ENCODE measurements at places on chromosomes 1 and 21.

GRCh38 chr1:235402457-235403200 lies 35.4 kb downstream of the TBCE start:
- DNase-seq = no peak

DNA sequence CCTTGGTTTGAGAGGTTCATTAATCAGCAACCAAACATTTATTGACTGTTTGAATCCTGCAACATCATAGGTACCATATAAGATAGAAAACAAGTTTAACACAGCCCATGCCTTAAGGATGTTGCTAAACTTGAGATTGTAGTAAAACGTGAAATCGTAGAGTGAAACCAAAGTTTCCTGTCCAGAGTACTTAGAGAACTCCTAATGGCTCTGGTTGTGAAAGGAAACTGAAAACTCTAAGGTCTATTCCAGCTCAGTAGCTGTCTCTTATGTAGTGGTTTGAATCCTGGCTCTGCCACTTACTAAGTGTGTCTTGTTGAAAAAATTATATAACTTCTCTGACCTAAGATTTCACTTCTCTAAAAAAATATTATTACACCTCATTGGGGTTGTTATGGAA lies 310.9 kb downstream of the NTNG1 start:
- DNase-seq = no peak

GRCh38 chr1:167904652-167905130 lies 9.2 kb downstream of the ADCY10 start:
- DNase-seq = no peak

DNA sequence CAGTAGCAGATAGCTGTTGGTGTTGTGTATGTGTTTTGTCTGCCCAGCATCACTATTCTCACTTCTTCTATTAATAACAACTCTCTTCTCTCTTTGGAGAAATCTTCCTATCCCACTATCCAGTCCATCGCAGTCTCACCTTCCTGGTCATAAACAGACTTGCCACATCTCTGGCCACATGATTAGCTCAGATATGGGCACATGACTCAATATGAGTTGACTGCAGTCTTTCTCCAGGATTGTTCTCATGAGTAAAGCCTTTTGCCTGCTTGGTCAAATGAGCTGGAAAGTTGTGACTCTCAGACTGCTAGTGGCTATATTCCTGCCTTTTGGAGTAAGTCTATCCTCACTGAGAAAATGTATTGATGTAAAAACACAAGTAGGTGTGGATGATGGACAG lies 32.9 kb upstream of the TADA1 start:
- DNase-seq = no peak

DNA sequence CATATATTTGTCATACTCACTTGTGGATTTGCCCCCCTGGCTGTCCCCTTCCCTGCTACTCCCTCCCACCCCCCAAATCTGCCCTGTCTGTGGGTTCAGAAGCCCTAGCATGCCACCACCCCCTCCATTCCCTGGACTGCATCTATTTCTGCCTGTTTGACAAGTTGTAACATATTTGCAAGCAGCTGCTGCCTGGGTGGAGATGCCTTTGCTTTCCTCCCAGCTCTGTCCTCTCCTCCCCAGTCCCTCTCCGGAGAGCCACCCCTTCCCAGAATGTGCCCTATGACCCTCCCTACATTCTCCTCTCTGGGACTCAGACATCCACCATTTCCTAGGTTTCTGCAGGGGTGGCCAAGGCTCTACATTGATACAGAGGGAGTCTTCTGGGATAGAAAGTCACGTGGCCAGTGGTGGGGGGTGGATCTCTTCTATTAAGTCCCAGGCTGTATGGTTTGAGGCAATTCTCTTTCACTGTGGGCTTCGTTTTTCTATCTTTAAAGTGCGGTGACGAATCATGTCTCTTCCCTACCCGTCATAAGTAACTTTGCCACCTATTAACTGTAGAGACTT lies 6.0 kb upstream of the MYOG start:
- no peak for DNase-seq

DNA sequence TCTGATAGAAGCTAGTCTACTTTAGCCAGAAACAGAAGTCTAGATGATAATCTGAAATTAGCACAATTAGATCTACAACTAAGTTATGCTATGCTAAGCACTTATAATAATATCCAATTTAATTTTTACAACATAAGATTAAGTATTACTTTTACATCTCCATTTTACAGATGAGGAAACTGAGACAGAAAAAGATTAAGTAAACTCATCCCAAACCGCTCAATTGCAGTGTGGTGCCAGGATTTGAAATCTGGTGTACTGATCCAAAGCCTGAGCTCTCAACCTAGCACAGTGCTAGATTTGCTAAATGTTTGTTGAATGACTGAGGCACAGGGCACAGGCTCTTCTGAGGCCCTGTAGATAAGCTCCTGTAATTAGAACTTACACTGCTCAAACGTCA lies 13.8 kb downstream of the KNCN start:
- no peak for DNase-seq

DNA sequence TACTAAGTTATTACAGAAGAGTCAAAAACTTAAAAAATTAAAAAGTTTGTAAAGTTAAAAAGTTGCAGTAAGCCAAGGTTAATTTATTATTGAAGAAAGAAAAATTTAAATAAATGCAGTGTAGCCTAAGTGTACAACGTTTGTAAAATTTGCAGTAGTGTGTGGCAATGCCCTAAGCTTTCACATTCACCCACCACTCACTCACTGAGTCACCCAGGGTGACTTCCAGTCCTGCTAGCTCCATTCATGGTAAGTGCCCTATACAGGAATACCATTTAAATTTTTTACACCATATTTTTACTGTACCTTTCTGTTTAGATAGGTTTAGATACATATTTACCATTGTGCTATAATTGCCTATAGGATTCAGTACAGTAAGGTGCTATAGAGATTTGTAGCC lies 88.6 kb downstream of the CTH start:
- DNase-seq = no peak

- DNase-seq = no peak
Measured at GRCh38 chr1:115838431-115839028, 2.4 kb downstream of the NHLH2 start.

DNA sequence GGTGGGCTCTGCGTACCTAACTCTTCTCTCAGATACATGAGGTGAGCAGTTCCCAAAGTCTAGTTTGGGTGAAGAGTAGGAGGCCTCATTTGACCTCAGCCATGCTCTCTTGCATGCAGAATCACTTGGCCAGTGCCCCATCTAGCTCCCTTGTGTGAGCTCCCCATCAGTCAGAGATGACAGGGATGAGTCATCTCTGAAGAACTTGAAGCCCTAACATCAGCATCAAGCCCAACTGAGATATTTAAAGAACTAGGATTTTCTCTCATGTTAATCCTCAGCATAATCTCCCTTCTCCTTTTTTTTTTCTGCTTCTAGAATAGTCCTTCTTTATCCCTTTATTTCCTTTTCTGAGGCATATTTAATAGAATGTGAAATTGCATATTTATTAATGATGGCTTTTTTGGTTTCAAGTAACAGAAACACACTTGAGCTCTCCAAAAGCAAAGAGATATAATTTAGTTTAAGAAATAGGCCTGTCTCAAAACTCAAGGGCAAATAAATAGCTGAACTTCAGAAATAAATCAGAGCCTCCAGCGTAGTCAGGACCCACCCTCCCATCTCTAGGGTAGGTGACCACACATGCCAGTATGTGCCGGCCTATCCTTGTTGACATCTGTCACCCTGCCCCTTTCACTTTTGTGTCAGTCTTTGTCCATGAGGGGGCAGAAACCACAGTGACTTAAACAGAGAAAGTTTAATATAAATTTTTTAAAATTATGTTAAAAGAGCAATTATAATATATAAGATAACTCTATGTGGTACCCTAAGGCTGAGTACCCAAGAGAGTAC lies 112.3 kb downstream of the TSEN15 start:
- DNase-seq = no peak

DNA sequence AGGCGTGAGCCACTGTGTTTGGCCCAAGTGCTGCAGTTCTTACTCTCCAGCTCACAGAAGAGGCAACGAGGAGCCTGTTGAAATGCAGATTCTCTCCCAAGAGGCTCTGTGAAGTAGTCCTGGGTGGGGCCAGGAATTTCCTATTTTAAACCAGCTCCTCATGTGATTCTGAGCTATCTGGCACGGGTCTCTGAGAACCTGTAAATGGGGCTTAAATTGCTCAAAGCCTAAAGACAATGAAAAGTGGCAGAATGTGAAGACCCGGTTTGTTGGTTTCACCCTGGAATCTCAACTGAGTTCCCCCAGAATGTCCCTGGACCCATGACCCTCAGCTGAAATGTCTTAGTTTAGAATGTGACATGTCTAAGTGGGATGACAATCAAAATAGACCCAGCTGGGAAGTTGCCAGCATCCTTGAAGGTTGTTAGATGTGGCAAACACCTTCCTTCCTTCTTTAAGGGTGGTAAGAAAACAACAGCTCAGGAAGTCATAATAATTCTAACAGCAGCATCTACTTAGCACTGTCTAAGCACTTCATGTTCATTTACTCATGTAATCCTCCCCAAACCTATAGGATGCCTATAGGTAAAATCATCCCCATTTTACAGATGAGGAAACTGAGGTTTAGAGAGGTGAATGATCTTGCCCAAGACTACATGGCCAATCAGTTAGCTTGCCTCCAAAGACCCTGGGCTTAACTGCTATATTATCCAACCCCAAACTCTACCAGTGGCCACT lies 20.9 kb upstream of the ATP5PO start:
- no peak for DNase-seq

- no peak for DNase-seq
Measured at GRCh38 chr1:78678324-78678723, 28.7 kb downstream of the IFI44 start.

DNA sequence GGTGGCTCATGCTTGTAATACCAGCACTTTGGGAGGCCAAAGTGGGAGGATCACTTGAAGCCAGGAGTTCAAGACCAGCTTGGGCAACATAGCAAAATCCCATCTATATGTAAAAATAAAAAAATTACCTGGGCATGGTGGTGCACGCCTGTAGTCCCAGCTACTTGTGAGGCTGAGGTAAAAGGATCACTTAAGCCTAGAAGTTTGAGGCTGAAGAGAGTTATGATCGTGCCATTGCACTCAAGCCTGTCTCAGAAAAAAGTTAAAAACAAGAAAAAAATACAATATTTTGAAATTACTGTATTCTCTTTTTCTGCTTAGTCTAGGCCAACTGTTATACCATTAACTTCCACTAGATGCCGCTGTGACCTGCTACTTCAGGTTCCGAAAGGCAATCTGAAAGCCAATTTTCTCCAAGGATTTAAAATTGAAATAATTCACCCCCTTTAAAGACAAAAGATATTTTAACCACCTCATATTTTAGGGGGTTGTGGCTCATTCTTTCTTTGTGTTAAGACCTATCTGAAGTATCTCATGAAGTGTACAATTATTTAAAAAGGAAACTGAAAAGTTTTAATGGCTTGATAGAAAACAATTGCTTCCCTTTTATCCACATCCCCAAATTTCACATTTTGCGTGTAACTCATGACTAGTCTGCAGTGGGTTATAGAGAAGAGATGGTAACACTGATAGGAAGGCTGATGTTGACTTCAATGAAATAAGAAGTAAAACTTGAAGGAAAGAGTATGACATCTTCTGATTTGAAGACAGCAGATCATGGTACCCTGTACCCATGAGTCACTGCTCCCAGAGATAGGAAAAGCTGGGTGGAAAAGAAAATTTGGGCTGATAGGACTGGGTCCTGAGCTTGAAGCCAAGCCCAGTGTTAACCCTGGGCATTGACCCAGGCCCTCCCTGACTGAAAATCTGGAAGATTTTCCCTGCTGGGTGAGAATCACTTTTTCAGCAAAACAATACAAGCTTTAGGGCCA lies 24.4 kb upstream of the CLDN14 start:
- DNase-seq = no peak

GRCh38 chr1:240528591-240528990 lies 83.4 kb downstream of the GREM2 start:
- no peak for DNase-seq

DNA sequence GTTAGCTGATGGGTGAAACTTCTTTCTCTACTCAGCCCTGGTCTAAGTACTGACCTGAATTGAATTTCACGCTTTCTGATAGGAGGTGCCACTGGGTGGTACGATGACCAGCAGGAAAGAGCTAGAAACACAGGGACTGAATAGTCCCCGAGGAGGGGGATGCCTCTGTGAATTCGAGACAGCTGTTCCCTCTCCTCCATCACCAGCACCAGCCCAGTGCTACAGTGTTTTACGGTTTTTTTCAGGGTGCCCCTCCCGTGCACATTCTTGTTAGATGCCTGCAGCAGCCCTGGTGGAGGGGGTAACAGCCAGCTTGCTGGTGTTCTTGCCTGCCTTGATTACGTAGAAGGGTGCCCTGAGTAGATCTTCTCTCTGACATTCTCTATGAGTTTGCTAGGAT lies 7.1 kb downstream of the HUNK start:
- DNase-seq = no peak

- peak; percentile 17 for DNase-seq
Measured at GRCh38 chr1:207868774-207869721, 41.9 kb downstream of the CD34 start.

Data from activated CD8-positive, alpha-beta memory T cell treated with anti-CD3 and anti-CD28 coated beads for 1 hour (primary cell).